ENCODE measurements at places on chromosomes 13 and 19.

- no peak for DNase-seq
Measured at GRCh38 chr19:41238244-41238643, 19.2 kb downstream of the AXL start.

GRCh38 chr13:28429685-28430290 lies 65.1 kb downstream of the FLT1 start:
- peak; percentile 4 for DNase-seq

GRCh38 chr13:84377106-84377505 lies 494.8 kb upstream of the SLITRK1 start:
- no peak for DNase-seq

DNA sequence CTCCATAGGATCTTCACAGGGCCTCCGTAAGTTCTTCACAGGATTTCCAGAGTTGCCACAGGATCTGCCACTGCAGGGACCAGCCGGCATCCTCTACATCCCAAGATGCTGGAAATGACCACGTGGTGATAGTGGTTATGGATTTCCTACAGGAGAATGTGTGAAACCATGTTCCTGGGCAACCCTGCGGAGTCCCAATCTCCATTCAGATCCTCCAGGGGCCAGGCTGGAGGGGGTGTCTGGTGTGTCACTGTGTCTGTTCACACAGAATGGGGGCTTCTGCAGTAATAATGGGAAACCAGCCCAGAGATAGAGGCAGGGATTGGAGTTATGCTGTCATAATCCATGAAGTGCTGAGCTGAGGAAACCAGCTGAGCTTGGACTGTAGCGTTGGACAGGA lies 8.6 kb downstream of the LILRA6 start:
- no peak for DNase-seq

DNA sequence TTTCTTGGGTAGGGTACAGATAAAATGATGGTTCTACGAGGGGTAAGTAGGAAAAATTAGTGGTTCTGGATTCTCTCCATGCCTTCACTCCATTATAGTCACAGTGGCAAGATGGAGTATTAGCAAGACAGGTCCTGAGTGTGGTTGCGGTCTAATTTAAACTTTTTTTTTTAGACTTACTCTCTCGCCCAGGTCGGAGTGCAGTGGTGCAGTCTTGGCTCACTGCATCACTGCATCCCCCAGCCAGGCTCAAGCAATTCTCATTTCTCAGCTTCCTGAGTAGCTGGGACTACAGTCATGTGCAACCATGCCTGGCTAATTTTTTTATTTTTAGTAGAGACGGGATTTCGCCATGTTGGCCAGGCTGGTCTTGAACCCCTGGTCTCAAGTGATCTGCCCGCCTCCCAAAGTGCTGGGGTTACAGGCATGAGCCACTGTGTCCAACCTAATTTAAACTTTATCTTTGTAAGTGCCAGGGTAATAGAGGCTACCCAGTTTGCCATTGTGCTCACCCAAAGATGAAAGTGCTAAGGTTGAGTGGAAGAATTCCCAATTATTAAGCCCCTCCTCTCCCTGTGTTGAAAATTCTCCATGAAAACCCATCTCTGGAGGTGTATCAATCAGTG lies 135.6 kb downstream of the TM9SF2 start:
- DNase-seq, result no peak

DNA sequence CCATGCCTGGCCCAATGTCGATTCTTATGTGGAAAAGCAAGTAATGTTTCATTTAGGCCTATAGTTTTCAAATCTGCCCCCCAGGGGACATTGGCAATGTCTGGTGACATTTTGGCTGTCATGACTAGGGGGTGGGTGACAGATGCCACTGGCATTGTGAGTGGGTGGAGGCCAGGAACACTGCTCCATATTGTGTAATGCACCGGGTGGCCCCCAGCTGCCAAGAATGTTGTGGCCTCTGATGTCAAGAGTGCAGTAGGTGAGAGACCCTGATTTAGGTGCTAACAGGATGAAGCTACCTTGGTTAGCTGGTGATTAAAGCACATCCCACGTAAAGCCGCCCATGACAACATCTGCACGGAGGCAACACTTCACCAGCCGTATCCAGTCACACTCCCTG lies 10.8 kb downstream of the C19orf44 start:
- no peak for DNase-seq

- DNase-seq, result peak; percentile 68
Measured at GRCh38 chr13:43785650-43786471, 911 bp downstream of the ENOX1 start.

DNA sequence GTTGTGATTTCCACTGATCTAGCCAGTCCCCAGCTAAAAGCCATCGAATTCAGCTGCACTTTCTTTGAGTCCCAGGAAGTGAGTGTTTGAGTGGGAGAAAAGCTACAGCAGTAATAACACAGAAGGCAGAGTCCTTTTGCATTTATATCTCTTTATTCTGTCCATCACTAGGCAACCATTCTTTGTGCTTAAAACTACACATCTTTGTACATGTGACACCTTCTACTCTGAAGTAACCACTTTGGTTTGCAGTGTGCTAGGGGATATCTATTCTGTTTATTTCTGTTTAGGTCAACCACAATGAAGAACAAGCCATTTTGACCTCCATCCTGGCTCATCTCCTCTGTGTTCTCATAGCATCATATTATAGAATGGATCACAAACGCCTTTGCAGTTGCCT lies 226.0 kb upstream of the SERP2 start:
- no peak for DNase-seq

GRCh38 chr19:32819419-32820400 lies 49.9 kb downstream of the SLC7A9 start:
- DNase-seq, result no peak

GRCh38 chr19:44455100-44455499 lies 6.8 kb upstream of the ZNF229 start:
- DNase-seq, result no peak

- no peak for DNase-seq
Measured at GRCh38 chr13:49374585-49375290, 69.1 kb downstream of the CAB39L start.

- DNase-seq, result no peak
Measured at GRCh38 chr19:44677019-44677811, 5.9 kb downstream of the CEACAM19 start.

GRCh38 chr19:3868770-3869456 lies at the start of gene ZFR2:
Gene ZFR2 (minus strand): TSS chr19:3869038. CDS start chr19:3869017, 21 bp downstream.
- DNase-seq, result peak; percentile 49

- no peak for DNase-seq
Measured at GRCh38 chr19:1253514-1254080, 5.2 kb downstream of the MIDN start.

- no peak for DNase-seq
Measured at GRCh38 chr19:13681509-13681908, 82.8 kb upstream of the MRI1 start.

DNA sequence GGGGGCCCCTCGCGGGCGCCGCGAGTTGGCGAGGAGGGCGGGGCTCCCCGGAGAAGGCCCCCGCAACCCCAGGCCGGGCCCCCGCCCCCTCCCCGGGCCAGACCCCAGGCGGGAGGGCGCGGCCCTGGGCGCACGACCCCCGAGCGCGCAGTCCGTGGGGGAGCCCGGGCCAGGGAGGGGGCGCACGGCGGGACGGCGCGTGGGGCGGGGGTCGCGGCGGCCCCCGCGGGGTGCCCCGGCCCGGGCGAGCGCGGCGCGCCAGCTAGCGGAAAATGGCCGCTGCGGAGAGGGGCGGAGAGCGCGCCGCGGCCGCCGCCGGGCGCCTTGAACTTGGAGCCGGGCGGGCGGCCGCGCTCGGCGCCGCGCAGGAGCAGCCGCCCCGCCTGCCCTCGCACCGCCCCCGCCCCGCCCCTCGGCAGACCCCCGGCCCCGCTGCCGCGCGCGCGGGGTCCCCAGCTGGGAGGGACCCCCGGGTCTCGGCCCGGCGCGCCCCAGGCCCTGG lies 6.4 kb upstream of the NFIC start:
- DNase-seq, result no peak

- no peak for DNase-seq
Measured at GRCh38 chr13:51330791-51331190, 8.7 kb upstream of the SERPINE3 start.

Data from DMS79 (cell line).